ENCODE measurements at places on chromosomes 11 and 22.
A peak's percentile ranks its signal among the peaks of the same experiment; 100 is the strongest.

DNA sequence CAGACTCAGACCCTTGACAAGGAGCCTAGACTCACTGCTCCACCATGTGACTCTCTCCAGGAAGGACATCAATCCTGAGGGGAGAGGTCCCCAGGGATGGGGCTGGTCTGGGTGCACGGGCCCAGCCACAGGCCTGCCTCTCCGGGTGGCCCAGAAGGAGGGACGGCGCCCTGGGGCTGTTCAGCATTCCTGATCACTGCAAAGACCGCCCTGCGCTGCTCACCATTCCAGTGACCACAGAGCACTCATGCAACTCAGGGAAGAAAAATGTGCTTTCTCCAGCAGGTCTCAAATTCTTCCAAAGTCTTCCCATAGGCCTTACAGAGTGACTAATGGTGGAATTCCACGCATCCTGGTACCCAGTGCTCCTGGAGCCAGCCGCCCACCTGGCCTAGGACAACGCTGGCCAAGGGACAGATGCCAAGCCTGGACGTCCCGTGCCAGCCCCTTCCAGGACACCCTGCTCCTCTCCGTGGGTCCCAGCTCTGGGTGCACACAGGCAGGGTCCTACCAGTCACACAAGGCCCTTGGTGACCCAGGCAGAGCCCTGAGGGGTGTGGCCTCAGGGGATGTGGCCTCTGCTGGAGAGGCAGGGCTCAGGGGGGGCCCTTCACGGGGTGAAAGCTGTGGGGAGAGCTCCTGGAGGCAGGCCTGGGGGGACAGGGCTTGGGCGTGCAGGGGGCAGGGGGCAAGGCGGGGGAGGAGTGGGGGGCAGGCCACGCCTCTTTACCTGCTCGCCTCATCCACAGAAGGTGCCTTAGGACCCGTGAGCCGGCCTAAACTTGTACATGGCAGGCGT is 178.8 kb downstream of the IGLL1 start:
- DNase-seq, result no peak

- no peak for DNase-seq
Measured at GRCh38 chr11:2704896-2705606, 5.3 kb upstream of the KCNQ1OT1 start.

GRCh38 chr11:37724315-37724714 is 1126.3 kb upstream of the RAG2 start:
- no peak for DNase-seq

GRCh38 chr22:31954535-31955523 is 10.5 kb downstream of the YWHAH start:
- DNase-seq, result no peak

- DNase-seq, result no peak
Measured at GRCh38 chr22:35377735-35378134, 3.2 kb upstream of the HMOX1 start.

- DNase-seq, result no peak
Measured at GRCh38 chr22:29816128-29816527, 21.9 kb downstream of the ASCC2 start.

GRCh38 chr11:128594226-128594625 is 6.9 kb upstream of the ETS1 start:
- DNase-seq, result no peak

GRCh38 chr11:112961146-112961668 is at the start of gene NCAM1:
NCAM1 (plus strand) TSS chr11:112961420.
- DNase-seq, result peak; percentile 69

DNA sequence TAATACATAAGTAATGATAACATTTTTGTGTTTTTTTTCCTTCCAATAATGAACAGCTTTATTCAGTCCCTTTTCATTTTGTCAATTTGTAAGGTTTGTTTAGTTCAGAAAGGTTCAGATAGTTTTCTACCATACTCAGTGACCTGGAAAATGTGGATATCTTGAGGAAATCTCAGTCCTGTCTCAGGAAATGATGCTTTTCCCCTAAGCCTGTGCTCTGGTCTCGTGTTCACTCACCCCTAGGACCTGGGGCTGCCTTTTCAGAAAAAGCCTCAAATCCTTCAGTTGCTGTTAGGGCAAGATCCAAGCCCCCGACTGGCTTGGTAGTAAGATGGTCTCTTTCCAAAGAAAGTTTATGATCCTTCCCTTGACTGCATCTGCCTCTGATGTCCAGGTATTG is 21.8 kb downstream of the MS4A6A start:
- DNase-seq, result no peak

DNA sequence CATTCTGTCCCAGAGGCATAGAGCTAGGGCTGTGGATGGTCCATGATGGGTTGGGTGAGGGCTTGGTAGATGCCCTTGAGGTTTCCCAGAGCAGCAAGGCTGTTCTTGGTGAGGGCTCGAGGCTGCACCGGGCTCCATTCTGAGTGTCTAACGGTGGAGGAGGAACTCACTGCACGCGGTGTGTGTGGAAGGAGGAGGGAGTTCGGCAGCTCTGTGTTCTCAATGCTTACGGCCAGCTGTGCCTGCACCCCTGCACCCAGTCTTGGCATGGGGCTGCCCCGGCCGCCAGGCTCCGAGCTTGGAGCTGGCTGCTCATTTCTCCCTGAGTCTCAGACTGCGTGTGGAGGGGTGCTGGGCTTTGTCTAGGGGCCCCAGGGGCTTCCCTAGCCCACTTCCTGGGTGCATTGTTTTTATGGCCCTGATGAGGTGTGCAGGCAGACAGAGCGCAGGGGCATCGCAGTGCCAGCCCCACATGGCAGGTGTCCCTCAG is 1247.1 kb downstream of the BRD1 start:
- DNase-seq, result no peak

DNA sequence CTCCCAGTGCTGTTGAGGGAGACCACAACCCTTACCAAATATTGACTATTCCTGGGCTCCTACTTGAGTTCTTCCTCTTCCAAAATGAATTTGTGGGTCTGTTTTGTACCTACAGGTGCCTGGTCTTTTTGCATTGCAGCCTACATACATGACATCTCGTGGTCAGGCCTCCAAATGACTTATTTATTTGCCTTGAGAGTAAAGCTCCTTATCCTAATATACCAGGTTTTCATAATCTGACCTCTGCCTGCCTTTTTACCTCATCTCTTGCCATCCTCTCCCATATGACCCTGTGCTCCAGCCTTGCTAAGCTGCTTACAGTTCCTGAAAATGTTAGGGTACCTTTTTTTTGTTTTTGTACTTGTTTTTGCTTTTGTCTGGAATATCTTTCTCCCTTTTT is 130.4 kb downstream of the UVRAG start:
- no peak for DNase-seq

GRCh38 chr22:26139310-26139709 is 30.0 kb upstream of the SEZ6L start:
- DNase-seq, result peak; percentile 34

DNA sequence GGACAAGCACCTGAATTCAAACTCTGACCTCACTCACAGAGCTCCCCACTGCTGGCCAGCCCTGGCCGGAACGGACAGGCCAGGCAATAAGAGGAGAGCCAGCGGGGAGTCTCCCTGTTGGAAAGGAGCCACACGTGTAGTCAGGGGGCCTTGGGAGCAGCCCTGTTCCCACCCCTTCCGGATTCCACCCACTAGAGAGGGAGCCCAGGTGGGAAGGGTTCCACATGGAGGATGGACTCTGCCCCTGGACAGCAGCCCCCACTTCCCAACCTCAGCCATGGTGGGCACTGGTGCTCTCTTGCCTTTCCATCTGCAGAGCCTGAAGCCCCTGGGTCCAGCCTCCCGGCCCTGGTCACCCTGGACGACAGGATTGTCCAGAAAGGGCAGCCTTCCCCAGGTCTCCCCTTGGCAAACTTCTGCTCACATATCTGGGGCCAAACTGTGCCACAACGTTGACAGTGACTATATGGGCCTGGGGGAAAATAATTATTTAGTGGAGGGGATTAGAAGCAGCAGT is 7.5 kb upstream of the APOBEC3A start:
- DNase-seq, result no peak

- peak; percentile 68 for DNase-seq
Measured at GRCh38 chr11:70608568-70609470, 210.5 kb downstream of the CTTN start.
